NCI-H774 (cell line): ENCODE measurements at places on chromosomes 2 and 18.

DNA sequence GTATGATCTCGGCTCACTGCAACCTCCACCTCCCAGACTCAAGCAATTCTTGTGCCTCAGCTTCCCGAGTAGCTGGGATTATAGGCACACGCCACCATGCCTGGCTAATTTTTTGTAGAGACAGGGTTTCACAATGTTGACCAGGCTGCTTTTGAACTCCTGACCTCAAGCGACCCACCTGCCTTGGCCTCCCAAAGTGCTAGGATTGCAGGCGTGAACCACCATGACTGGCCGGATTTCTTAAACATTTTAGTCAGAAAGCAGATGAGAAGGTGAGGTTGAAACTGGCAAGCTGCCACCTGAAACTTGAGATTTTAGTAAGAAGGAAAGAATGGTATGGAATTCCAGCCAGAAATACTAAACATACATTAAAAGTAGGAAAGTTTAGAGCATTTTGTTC is 31.9 kb downstream of the KLHL23 start:
- no peak for DNase-seq

DNA sequence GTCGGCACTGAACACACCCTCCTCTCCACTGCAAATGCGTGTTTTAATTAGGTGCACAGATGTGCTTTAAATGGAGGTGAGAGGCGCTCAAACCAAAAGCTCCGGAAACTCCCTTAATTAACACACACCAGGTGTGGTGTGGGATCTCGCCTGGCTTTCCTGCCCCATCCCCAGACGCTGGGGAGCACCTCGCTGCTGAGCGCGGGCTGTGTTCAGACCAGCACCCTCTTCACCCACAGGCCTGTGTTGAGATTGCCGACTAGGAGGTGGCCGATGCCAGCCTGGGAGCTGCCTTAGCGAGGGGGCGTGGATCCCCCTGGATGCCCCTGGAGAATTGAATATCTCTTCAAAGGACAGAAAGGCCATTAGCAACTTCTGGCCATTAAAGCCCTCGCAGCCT is 171.7 kb downstream of the MYT1L start:
- DNase-seq = no peak

- DNase-seq = no peak
Measured at GRCh38 chr2:69848186-69848790, 18.8 kb downstream of the GMCL1 start.

- DNase-seq = peak; percentile 31
Measured at GRCh38 chr2:237558961-237559641, 7.3 kb upstream of the PRLH start.

- DNase-seq = no peak
Measured at GRCh38 chr2:177651833-177652232, 259.3 kb downstream of the AGPS start.

DNA sequence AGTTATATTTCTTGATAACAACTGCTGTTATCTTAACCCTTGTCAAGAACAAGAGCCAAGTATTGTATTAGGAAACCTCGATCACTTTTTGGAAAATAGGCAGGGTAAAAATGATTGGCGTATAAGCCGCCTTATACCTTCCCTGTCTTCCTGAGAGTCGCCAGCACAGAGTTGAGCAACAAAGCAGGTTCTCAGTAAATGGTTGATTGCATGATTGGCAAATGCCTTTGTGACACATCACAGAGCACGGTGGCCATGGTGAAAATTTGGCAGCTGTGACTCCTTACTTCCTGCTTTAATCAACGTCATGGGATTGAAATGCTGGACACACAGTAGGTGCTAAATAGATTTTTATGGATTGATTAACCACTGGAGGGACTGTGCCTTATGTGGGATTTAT is 3.9 kb upstream of the KLHL29 start:
- DNase-seq = peak; percentile 79
